Thyroid gland (tissue), 4 donors: ENCODE measurements at places on chromosomes 7 and 10. TPM values are rescaled to one million over a fixed set of nuclear protein-coding genes. Genes with fewer than 3 reads are reported as not detected.

- no peaks in the 10 kb centered on the region for H3K36me3 ChIP-seq
- no peak for DNase-seq
- no peak overlapping the region for H3K4me3 ChIP-seq
Measured at GRCh38 chr7:159102681-159103381, 41.8 kb downstream of the VIPR2 start.

DNA sequence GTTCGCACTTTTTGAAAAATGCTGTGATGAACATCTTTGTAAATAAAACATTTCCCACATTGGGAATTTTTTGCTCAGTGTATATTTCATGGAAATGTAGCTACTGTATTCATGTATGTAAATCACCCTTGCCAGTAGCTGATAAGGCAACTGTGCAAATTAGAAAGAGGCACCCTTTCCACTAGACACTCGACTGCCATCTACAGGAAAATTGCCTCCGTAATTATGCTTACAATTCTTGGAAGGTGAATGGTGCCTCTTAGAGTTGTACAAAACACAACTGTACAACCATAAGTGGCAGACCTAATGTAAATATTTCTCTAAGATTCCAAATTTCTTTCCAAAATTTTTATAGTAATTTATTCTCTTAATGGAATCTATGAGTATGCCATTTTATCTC, 491.7 kb downstream of the CCSER2 start:
- H3K4me1 ChIP-seq: peaks cover 4% of the 10 kb centered on the region
- no peak overlapping the region for H3K4me3 ChIP-seq
- no peak overlapping the region for H3K27ac ChIP-seq
- no peaks in the 10 kb centered on the region for H3K27me3 ChIP-seq

The HKDC1 gene
- total RNA-seq: 14.6 TPM

The CCL24 gene
- not detected for total RNA-seq

- DNase-seq: no peak
- peaks cover 36% of the 10 kb centered on the region for H3K4me1 ChIP-seq
- H3K27me3 ChIP-seq: no peaks in the 10 kb centered on the region
- H3K4me3 ChIP-seq: no peak overlapping the region
Measured at GRCh38 chr7:17015598-17016031, 133.8 kb upstream of the AGR3 start.

The EBLN1 gene
- not detected for total RNA-seq

The SLC18A2 gene
- total RNA-seq: not detected

GRCh38 chr7:17512181-17512675, 213.8 kb downstream of the AHR start:
- no peaks in the 10 kb centered on the region for H3K36me3 ChIP-seq
- no peaks in the 10 kb centered on the region for H3K4me1 ChIP-seq
- DNase-seq: no peak
- no peak overlapping the region for H3K4me3 ChIP-seq
- no peak overlapping the region for H3K27ac ChIP-seq
- no peaks in the 10 kb centered on the region for H3K27me3 ChIP-seq

DNA sequence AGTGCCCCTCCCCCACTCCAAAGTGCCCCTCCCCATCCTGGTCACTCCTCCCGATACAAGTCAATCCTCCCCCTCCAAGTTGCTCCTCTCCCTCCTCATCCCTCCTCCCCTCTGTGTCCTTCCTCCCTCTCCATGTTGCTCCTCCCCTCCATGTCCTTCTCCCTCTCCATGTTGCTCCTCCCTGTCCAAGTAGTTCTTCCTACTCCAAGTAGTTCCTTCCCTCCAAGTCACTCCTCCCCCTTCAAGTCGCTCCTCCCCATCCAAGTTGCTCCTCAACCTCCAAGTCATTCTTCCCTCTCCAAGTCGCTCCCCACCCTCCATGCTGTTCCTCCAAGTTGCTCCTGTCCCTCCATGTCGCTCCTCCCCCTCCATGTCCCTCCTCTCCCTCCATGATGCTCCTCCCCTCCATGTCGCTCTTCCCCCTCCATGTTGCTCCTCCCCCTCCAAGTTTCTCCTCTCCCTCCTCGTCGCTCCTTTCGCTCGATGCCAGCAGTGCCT, 8.6 kb upstream of the WBP1L start:
- H3K36me3 ChIP-seq: no peaks in the 10 kb centered on the region
- H3K27me3 ChIP-seq: no peaks in the 10 kb centered on the region
- no peak overlapping the region for H3K27ac ChIP-seq

DNA sequence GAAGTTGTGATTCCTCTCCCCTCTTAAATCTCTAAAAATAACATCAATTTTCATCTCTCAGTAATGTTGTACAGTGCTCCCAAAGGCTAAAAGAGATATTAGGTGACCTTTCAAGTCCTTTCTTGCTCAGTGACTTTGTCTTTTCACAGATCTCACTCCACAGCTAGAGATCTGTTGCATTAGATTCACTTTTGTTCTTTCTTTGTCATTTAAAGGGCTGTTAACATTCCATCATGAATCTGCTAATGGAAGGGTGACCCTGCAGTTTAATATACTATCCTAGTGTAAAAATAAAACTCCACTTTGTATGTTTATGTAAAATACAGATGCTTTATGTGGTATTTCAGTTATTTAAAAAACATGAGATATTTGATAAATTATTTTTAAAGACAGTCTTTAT, 30.5 kb downstream of the GNAI1 start:
- DNase-seq: no peak
- no peak overlapping the region for H3K4me3 ChIP-seq
- H3K27ac ChIP-seq: no peak overlapping the region
- no peaks in the 10 kb centered on the region for H3K27me3 ChIP-seq
- H3K4me1 ChIP-seq: peaks cover 8% of the 10 kb centered on the region

The PTPRN2 gene
- 9.9 TPM for total RNA-seq

DNA sequence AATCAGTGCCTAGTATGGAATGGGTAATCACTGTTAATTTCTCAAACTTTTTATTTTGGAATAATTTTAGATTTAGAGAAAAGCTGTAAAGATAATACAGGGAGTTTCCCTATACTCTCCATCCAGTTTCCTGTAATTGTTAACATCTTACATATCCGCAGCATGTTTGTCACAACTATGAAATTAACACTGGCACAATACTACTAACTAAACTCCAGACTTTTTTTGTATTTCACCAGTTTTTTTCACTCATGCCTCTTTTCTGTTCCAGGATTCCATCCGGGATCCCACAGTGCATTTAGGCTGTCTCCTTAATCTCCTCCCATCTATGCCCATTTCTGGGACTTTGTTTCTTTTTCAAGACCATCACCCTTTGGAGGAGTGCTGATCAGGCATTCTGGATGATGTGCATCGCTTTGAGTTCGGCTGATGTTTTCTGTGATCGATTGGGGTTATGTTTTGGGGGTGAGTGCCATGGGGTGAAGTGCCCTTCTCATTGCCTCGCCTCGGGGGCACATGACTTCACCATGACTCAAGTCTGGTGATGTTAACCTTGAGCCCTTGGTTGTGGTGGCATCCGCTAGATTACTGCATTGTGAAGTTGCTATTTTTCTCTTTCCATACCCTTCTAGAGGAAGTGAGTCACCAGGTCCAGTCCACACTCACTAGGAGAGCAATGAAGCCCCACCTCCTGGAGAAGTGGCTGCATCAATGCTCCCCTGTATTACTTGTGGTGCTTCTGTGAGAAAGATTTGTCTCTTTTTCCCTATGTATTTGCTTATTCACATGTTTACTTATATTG, 43.9 kb upstream of the GRB10 start:
- no peaks in the 10 kb centered on the region for H3K4me1 ChIP-seq
- no peaks in the 10 kb centered on the region for H3K36me3 ChIP-seq
- no peak overlapping the region for H3K27ac ChIP-seq
- no peak overlapping the region for H3K4me3 ChIP-seq
- DNase-seq: no peak
- no peaks in the 10 kb centered on the region for H3K27me3 ChIP-seq

DNA sequence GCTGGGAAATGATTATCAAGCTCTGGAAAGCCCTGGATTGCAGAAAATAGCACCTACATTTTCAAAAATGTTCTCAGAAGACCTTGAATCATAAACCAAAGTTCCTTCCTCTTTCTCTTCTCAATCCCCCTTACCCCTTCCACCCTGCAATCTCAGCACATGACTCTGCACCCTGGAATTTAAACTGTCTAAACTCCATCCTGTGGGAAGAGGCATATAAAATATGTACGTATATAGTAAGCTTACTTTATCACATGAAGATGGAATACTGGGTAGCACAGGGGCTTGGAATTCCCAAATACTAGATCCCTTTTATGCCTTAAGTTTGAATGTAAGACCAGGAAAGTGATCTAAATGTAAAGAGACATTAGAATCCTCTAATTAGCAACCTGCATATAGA, 7.7 kb downstream of the AGMO start:
- no peaks in the 10 kb centered on the region for H3K27me3 ChIP-seq
- H3K4me1 ChIP-seq: no peaks in the 10 kb centered on the region
- no peak overlapping the region for H3K4me3 ChIP-seq
- H3K36me3 ChIP-seq: no peaks in the 10 kb centered on the region

The MSMB gene
- not detected for total RNA-seq

- no peak overlapping the region for H3K27ac ChIP-seq
- no peaks in the 10 kb centered on the region for H3K27me3 ChIP-seq
- DNase-seq: no peak
- H3K4me3 ChIP-seq: no peak overlapping the region
- no peaks in the 10 kb centered on the region for H3K4me1 ChIP-seq
- H3K36me3 ChIP-seq: no peaks in the 10 kb centered on the region
Measured at GRCh38 chr10:102608487-102608886, 35.8 kb upstream of the TRIM8 start.

GRCh38 chr10:70723771-70724170, 51.5 kb downstream of the ADAMTS14 start:
- no peak overlapping the region for H3K4me3 ChIP-seq
- no peak overlapping the region for H3K27ac ChIP-seq
- DNase-seq: no peak
- H3K27me3 ChIP-seq: no peaks in the 10 kb centered on the region

DNA sequence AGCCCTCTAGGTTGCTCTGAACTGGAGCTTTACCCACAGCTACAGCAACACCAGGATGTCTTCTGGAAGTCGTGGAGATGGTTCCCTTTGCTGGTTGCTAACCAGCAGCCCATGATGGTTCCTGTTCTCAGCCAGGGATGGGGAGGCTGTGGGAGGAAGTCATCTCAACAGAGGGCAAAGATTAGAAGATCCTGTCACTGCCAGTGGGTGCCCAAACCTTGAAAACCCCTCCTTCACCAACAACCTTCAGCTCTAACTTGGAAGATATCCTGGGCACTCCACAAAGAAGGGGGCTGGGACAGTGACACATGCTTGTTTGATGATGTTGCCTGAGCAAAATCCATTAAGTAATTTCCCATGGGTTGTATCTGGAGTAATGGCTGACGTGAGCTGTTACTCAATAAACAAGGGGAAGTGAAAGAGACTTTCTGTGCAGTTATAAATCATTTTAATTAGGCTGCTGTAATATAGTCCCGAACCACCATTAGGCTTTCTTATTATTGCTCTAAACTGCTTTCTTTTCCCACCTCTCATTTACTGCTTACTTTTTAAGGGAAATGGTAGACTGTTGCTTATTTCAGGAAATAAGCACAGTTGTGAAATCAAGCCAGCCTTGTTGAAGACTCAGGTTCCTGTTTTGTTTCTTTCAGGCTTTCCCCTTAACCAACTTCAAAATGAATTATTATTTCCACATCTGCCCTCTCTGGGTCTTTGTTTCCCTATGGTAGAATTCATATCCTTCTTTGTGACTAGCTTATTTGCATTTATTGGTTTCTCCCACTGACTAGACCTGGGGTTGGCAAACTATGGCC, 124.8 kb downstream of the PPP1R17 start:
- H3K27me3 ChIP-seq: no peaks in the 10 kb centered on the region
- H3K36me3 ChIP-seq: no peaks in the 10 kb centered on the region
- no peak for DNase-seq
- H3K4me1 ChIP-seq: no peaks in the 10 kb centered on the region
- no peak overlapping the region for H3K27ac ChIP-seq

The IFIT3 gene
- 5.9 TPM for total RNA-seq

DNA sequence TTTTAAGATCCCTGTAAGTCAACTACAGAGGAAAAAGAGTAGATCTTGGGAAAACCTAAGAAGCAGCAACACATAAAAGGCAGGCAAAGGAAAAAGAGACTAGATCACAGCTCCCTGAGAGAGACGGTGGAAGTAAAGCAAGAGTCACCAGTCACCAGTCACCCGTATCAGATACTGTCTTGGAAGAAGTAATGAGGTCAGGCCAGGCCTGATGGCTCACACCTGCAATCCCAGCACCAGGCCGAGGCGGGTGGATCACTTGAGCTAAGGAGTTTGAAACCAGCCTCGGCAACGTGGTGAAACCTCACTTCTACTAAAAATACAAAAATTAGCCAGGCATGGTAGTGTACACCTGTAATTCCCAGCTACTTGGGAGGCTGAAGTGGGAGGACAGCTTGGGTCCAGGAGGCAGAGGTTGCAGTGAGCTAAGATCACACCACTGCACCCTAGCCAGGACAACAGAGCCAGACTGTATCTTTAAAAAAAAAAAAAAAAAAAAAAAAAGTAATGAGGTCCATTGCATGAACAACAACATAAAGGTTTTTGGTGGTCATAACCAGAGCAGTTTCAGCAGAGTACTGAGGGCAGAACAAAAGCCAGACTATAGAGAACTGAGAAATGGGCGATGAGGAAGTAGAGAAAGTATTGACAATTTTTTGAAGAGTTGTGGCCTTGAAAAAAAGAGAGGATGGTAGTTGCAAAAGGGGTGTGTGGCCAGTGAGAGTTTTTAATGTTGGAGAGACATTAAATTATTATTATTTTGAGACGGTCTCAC, 16.9 kb downstream of the ZNF713 start:
- no peak overlapping the region for H3K4me3 ChIP-seq
- peaks cover 6% of the 10 kb centered on the region for H3K36me3 ChIP-seq
- no peaks in the 10 kb centered on the region for H3K4me1 ChIP-seq
- no peak for DNase-seq
- H3K27ac ChIP-seq: no peak overlapping the region
- H3K27me3 ChIP-seq: no peaks in the 10 kb centered on the region

DNA sequence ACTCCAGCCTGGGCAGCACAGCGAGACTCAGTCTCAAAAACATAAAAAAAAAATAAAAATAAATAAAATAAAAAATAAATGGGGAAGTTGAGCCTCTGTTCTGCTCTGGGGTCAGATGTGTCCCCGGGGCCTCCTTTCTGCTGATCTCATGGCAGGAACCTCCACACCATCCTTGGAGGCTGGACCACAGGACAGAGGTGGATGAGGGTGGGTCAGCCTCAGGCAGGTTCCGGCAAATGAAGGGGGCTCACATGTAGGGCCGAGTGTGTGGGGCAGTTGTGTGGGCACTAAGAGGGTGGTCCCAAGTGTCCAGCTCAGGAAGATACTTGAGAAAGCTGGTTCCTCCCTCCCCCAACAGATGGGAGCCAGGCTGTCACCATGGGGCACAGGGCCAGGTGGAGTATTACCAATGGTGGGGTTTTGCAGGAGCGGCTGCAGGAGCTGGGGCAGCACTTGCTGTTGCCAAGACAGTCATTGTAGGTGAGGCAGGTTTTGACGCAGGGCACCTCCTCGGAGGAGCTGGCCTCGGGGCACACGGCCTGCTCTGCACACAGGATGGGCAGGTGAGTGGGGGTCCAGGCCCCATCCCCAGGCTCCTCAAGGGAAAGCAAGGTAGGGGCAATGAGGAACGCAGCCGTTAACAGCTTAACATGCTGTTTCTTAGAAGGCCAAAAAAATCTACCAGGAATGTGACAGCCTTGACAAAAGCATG, 13.9 kb upstream of the TBRG4 start:
- H3K4me3 ChIP-seq: no peak overlapping the region
- H3K27me3 ChIP-seq: no peaks in the 10 kb centered on the region
- DNase-seq: no peak
- H3K36me3 ChIP-seq: no peaks in the 10 kb centered on the region

The TUBAL3 gene
- not detected for total RNA-seq
